Stimulated activated CD8-positive, alpha-beta memory T cell treated with anti-CD3 and anti-CD28 coated beads, Interleukin-7, amount 100 ng/mL, for 48 hours (primary cell): ENCODE measurements at places on chromosomes 13 and 19.
A peak's percentile ranks its signal among the peaks of the same experiment; 100 is the strongest.

- DNase-seq, result no peak
Measured at GRCh38 chr13:73924607-73925006, 209.6 kb downstream of the KLF12 start.

DNA sequence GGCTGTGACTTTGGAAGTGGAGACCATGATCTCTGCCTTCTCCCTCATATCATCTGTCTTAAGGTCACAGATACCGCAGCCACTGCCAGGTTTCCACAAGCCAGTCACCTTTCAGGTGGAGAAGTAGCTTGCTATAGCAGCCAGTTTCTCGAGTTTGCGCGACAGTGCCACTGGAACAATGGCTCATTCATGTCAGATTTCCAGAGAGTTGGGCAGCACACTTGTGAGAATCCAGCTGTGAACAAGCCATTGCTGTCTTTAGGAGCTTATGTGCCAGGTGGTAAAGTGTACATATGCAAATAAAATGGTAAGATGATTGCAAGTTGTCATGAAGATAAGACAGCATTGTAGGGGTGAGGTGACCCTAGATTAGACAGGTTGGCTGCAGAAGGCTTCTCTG is 22.3 kb downstream of the GARRE1 start:
- DNase-seq, result no peak

- no peak for DNase-seq
Measured at GRCh38 chr19:45445139-45445538, 21.4 kb upstream of the ERCC1 start.

DNA sequence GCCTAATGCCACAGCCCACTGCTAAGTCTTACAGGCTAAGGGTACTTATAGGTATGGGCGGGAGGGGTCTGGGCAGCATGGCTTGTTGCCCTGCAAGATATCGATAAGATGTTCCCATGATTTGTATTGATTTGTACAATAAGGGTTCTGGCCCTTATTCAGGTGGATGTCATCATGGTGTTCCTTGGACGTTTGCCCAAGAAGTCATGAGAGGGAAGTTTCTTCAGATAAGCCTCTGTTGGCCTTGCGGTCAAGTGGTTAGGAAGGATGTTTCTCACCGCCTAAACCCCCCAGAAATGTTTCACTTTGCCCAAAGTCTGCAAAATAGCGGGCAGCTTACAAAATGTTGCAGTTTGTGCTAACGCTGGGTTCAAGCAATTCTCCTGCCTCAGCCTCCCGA is 7.3 kb downstream of the PARP4 start:
- DNase-seq, result no peak

- DNase-seq, result no peak
Measured at GRCh38 chr19:10049626-10050025, 36.3 kb downstream of the RDH8 start.

- no peak for DNase-seq
Measured at GRCh38 chr13:22468045-22468444, 712.7 kb upstream of the SGCG start.

GRCh38 chr19:11168568-11168967 is 13.0 kb upstream of the SPC24 start:
- DNase-seq, result no peak

DNA sequence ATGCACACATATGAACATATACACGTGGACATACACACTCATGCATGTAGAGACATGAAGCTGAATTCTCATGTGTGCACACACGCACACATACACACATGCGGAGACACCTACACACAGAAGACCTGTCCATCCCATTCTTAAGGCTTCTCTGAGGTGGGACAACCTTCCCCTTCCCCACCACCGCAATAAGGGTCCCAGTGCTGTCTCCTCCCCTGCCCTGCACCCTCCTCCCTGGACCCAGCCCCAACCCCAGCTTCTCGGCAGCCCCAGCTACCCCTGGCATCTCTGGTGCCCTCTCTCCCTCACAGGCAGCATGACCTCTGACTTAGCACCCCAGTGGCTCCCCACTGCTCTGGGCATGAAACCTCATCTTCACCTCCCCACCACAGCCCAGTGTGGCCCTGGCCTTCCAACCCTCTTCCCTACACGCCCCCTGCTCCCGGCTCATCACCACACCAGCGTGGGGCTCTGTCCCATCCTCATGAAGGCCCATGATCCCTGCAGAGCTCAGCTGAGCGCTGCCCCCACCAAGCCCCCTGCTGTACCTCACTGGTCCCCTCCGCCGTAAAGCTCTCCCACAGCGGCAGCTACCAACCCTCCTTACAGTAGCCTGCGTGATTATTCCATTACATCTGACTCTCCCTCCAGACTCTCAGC is 204.1 kb upstream of the ZNF536 start:
- no peak for DNase-seq

DNA sequence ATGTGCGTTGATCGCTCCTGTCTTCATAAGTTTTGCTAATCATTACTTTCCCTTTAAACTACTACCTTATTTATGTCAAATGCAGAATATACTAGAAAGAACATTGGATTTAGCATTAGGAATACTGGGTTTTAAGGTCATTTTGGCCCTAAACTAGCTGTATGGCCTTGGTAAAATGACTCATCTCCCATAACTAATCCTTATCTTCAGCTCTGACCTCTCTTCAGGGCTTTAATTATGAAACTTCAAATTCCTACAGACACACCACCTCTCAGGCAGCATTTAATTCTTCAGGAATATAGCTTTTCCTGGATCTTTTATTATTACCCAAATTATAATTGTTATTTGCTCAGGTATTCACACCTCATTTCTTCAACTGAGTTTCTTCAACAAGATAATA is 121.2 kb downstream of the STARD13 start:
- DNase-seq, result no peak

GRCh38 chr13:50512474-50513299 is 330.8 kb downstream of the DLEU7 start:
- no peak for DNase-seq

- no peak for DNase-seq
Measured at GRCh38 chr19:811506-812048, 10.2 kb downstream of the PLPPR3 start.

GRCh38 chr19:51422053-51422448 is 4.6 kb upstream of the SIGLEC10 start:
- peak; percentile 74 for DNase-seq

- peak; percentile 51 for DNase-seq
Measured at GRCh38 chr19:40907968-40908735, 26.1 kb upstream of the CYP2A7 start.

DNA sequence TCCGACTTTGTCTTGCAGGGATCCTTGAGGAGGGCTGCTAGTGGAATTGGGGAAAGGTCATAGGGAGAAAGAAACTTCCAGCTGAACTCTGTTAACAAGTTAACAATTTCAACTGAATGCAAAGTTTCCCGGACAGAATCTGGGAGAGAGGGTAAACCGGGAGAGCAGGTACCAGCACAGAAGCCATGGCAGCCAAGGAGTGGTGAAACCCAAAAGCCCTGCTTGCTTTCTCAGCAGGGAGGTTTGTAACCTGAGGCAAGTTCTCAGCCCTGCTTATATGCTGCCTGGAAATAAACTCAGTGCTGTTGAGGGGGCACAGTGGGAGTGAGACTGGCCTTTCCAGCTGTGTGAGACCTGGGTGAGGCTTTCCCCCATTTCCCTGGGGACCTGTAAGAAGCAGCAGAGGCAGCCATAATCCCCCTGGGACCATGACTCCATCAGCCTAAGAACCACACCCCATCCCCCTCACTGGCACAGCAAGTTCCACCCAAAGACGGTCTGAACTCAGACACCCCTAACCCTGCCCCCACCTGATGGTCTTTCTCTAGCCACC is 84.0 kb downstream of the SUCLA2 start:
- DNase-seq, result no peak

DNA sequence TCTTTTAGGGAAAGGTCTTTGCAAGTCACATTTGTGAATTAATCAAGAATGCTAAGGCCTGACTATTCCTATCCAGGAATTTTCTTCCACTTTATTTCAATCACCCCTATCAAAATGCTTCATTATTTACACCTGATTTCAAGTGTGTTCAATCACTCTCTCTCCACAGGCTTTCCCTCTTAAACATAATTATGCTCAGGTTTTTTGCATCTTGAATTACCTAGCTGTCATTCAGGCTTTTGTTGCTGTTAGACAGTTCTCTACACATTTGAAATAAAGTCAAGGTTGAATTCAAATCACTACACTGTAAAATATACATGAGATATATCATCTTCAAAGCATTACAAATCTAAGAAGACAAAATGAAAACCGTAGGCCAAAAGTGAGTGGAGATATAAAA is 941.3 kb upstream of the SLITRK1 start:
- DNase-seq, result no peak

GRCh38 chr19:41480336-41480735 is 37.4 kb downstream of the ERICH4 start:
- DNase-seq, result no peak

DNA sequence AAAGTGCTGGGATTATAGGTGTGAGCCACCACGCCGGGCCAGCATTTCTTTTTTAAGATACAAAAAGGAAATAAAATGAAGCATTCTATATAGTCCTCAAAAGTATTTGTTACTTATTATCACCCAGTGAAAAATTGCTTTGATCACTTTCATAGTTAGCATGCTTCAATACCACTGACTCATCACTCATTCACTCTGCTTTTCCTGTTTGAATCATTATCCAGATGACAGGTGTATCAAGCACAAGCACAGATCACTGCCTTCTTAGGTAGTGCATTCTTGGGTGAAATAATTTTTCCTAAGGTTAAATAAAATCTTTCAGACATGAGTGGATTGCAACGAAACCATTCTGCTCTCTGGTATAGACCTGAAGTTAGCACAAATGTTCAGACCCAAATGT is 35.8 kb upstream of the SPART start:
- DNase-seq, result no peak

DNA sequence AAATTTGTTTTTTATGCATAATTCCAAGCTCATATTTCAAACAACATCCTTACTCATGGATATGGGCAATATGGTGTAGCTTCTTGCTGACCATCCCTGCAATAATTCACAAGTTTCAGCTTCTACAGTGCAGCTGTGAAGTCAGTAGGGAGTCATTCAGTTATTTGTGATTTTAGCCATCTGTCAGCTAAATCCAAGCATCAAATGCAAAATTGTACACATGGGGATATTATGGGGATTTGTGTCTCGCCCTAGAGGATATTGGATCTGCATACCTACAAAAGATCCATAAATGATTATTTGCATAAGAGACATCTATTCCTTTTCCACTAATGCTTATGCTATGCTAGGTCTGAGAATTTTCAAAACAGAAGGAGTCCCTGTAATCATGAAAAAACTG is 217.9 kb upstream of the SLITRK5 start:
- DNase-seq, result no peak

DNA sequence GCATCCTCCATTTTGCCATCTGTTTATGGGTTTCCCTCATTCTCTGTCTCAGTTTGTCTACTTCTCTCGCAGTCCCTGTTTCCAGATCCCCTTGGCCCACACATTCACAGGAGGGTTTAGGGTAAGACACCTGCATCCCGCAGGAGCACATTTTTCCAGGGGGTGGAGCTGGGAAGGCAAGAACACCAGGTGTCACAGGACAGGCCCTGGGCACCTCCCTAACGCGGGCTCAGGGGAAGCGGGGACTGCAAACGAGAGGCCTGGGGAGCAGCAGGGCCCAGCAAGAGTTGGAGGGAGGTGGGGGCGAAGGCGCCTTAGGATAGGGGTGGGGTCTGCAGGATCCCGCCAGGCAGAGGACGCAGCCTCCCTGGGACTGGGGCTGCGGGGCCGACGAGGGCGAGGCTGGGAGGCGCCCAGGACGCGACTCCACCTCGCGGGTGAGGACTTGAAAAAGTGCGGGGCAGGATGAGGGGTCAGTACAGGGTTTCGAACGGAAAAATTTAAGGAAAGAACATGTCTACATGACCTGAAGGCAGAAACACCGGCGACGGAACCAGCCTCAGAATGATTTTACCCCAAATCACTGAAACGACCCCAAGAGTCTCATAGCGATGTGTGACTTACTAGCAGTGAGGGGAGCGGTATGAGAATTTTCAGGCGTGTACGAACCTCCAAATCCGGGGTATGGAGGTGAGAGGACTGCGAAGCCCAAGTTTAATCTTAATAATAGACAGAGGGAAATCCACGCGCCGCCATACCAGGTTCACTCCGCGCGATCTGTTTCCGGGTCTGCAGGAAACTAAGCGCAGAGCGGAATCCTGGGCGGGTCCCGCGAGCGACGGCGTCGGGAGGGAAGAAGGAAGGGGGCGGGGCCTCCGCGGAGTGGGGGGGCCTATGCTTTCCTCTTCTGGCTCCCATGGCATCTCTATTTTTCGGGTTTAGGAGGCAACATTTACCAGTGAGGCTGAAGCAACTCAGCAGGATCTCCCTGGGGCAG is 7.1 kb upstream of the ERVV-2 start:
- DNase-seq, result no peak

GRCh38 chr13:49300276-49300675 is 52.6 kb downstream of the CDADC1 start:
- DNase-seq, result no peak

GRCh38 chr13:95516021-95516420 is 36.5 kb upstream of the CLDN10 start:
- no peak for DNase-seq
